ENCODE measurements at places on chromosomes 6 and 20. TPM values are rescaled to one million over a fixed set of nuclear protein-coding genes. Genes with fewer than 3 reads are reported as not detected.
A peak's percentile ranks its signal among the peaks of the same experiment; 100 is the strongest.

Gene AIF1
- total RNA-seq = not detected

DNA sequence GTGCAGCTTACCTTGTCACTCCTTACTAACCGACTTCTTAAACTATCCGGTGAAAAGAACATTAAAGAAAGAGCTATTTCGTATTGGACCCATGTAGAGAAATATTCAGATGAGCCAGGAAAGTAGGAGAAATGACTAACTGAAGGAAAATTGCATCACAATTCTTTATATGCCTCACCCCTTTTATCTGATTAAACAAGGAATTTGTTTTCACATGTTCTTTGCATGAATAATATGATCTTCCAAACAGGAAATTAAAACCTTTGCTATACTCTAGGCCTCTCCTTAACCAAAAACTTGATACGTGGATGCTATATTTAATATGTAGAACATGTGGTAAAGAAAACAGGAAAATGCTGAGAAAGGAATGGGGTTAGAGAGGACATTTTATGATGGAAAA is 41.9 kb upstream of the LRRC1 start:
- no peak for DNase-seq

DNA sequence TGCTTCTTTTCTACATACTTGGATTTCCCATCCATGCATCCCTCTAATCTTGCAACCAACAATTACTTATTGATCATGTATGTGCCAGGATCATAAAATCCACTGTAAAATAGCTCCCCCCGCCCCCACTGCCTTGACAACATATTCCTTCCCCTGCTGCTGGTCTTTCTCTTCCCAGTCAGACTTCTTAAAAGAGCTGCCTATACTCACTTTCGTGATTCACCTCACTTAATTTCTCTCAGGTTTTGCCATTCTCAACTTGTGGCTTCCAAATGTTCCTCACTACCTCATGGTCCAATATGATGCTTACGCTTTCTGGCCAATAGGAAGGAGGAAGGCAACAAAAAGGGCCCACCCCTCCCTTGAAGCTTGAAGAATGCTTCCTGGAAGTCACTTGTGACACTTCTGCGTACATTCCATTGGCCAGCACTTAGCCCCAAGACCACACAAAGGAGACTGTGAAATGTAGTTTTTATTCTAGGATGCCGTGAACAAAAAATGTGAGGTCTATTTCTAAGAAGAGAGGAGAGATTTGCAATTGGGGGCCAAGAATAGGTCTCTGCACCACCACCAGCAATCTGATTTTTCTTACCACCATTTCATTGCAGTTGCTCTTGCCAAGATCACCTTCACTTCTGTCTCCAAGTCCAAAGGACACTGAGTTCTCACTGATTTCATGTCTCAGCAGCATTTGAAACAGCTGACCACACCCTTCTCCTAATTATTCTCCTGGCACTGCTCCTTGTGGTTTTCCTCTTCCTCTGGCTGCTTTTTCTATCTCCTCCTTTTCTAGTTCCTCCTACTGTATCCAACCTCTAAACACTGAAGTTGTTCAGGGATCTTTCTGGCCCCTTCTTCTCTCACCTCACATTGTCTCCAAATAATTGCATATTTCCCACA is 30.8 kb downstream of the CD164 start:
- no peak for DNase-seq

DNA sequence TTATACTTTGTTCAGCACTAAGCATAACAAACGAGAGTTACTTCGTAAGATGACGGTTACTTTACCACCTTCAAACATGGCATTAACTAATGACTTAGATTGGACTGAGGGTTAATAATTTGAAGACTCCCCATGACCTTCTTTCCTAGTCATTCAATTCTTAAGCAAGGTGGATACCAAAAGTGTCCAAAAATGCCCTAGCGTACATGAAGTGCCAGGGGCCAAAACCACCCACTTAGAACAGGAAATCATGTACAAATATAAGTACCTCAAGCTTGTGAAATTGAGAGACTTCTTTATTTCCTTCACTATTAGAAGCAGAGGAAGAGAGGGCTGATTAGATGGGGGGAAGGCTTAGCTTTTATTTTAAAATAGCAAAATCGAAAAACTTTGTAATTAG is 166.4 kb downstream of the ATXN1 start:
- DNase-seq = no peak

DNA sequence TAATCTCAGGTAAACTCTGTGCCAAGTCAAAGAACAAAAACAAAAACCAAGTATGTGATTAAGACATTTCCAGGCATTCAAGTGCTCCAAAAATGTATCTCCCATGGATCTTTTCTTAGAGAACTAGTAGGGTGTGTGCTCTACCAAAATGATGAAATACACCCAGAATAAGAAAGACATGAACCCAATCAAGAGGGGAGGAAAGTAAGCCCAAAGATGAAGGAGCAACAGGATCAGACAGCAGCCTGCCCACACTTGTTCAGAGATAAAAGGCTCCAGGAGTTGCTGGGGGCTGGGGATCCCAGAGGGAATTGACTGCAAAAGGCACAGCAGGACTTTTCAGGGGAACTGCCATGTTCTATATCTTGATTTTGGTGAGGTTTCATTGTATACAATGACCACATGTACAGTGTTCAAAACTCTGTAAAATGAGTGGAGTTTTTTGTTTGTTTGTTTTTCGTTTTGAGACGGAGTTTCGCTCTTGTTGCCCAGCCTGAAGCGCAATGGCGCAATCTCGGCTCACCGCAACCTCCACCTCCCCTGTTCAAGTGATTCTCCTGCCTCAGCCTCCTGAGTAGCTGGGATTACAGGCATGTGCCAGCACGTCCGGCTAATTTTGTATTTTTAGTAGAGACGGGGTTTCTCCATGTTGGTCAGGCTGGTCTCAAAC is 24.4 kb downstream of the GCM1 start:
- no peak for DNase-seq

- DNase-seq = no peak
Measured at GRCh38 chr6:125596020-125596419, 153.4 kb upstream of the HEY2 start.

- DNase-seq = peak; percentile 19
Measured at GRCh38 chr6:33622456-33623431, 1.6 kb downstream of the ITPR3 start.

- no peak for DNase-seq
Measured at GRCh38 chr6:29831776-29832175, 4.2 kb downstream of the HLA-G start.

DNA sequence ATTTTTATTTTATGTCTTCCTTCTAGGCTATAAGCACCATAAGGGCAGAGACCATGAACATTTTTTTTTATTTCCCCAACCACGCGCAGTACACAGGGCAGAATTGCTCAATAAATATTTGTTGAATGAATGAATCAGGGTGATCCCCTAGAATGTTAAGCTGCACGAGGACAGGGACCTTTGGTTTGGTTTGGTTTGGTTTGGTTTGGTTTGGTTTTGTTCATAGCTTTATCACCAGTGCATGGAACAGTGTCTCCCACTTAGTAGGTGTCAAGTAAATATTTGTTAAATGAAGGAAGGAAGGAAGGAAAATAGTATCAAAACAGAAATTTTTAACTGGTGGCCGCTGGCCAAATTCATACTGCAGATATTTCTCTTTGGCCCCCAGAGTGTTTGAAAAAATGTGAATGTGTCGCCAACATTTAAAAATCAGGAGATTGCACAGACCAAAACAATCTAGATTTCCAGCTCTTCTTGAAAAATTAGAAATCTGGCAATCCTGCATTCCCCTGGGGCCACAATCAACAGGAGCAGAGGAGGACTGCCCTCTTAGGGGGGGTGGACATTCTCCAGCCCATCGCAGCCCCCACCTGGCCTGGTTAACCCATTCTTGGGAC is 205.3 kb downstream of the EYA2 start:
- no peak for DNase-seq

DNA sequence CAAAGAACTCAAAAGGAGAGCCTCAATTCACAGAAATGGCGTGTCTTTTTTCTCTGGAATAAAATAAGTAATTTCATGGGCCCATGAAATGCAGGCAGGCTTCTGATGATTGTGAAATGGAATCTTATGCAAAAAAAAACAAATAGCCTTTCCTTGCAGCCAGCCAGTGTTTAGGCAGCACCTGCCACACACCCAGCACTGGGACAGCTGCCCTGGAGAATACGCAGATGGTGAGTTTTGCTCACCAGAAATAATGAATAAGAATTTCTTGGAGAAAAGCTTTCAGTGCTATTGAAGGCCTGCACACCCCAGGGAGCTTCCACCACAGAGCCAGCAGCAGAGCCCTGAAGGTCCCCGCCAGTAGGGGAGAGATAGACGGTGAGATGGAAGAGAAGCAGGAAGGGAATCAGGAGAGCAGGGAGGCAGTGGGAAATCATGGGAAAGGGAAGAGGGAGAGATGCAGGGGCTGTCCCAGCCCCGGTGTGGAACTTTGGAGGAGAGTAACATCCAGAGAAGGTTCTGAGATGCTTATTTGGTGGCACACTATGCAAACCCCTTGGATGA is 54.9 kb downstream of the PXDC1 start:
- no peak for DNase-seq

Gene PROKR2
- total RNA-seq = not detected

- DNase-seq = peak; percentile 23
Measured at GRCh38 chr6:17268114-17268513, 13.0 kb upstream of the RBM24 start.

DNA sequence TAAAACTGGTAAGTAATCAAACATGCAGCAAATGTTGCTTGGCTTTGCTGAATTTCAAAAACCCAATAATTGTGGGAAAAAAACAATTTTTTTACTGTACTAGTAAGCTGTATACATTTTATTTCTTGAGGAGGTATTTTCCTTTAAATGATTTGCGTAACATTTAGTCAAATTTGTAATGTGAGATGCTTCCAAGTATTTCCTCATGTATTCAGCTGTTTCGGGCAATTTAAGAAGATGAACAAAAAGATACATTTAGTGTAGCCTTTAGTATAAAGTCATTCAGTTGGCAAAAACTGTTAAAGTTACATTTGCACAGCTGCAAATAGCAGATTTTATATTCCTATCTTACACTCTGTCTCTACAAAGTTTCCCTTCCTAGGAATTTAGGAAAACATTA is 186.1 kb upstream of the SCGN start:
- no peak for DNase-seq

Gene FNDC11
- total RNA-seq = 2.4 TPM

GRCh38 chr20:62439218-62439617 is 11.9 kb upstream of the RBBP8NL start:
- no peak for DNase-seq

- DNase-seq = no peak
Measured at GRCh38 chr20:24304291-24304690, 165.1 kb upstream of the SYNDIG1 start.

All from dermis blood vessel endothelial cell (primary cell).